NCI-H146 (cell line): ENCODE measurements at places on chromosomes 11 and 22.

DNA sequence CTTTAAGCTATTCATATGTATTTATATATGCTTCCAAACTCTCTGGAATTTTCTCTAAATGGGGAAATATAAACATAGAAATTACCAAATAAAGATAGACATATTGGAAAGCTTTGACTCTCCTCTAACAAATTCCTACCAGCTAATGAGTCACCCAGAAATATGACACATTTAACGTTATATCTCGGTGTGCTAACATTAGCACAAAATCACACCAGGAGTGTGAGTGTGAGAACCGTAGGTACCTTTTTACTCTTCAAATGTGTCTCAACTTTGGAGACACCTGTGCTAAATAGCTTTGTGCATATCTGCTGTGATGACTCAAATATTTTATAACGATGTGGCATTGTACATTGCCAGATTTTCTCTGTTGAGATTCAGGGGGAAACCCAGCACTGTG is 714.4 kb downstream of the METTL15 start:
- no peak for DNase-seq

DNA sequence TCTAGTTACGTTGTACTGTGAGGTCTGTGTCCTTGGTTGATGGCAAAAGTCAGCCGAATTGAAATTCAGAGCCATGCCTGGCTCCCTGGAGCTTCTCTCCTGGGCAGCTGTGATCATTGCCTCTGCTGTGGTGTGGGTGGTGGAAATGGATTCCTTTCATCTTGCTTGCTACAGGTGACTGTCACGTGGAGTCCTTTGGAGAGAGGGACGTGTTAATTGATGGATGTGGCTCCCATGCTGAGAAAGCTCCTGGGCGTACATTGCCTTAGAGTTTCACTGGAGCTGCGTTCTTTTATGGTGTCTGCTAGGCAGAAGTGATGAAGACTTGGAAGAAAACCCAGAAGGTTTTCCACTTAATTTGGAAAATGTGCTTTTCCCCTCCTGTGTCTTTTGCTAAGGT is 41.9 kb upstream of the PPP6R3 start:
- peak; percentile 80 for DNase-seq

DNA sequence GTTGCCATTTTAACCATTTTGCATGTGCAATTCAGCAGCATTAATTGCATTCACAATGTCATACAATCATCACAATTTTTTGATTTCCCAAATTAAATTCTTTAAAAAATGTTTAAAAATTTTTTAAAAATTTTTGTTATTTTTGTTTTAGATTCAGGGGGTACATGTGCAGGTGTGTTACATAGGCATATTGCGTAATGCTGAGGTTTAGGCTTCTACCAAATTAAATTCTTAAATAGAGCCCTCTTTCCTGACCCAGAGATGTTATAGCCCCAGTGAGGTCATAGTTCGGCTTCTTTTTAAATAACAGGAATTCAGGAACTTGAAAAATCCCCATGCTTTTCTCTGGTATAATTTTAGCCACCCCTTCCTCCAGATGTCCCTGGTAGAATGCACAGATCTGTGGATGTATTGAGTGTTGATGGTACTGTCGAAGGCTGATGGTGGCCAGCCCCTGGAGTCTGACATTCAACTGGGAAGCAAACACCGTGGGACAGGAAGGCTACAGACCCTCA is 11.3 kb upstream of the AMPD3 start:
- DNase-seq, result no peak

DNA sequence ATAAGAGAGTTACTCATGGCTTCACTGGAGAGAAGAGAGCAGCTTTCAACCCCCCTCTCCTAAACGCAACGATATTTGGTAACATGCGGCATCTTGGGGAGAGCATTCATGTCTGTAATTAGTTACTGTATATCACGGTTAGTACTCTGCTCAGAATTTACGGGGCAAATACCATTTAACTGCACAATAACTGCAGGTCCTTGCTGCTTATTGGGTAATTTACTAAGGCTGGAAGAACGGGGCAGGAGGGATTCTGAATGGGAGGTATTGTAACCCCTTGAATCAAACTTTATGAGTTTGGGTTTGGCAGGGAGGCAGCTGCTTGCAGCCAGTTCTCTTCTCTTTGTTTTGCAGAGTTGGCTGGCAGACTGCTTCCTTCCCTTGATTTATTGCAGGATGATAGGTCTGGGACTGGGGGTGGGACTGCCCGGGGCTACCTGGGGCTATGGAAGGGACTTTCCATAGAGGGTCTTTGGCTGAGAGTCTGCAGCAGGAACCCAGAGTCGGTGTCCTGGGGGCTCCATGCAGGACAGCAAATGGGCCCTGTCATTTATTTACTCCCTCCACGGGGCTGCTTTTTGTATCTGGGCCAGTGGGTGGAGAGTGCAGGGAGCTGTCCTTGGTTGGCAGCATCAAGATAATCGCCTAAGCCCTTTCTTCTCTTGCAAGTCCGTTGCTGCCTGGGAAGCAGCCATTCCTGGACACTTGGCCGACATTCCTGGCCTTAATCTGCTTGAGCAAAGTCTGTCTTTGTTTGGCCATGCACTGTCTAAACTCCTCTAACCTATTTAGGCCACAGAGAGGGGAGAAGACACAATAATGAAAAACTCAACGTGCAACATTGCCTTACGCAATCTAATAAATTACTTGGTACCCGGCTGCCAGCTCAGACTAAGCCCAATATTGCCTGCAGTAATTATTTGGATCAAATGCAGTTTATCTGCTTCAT is 188.9 kb downstream of the ST3GAL4 start:
- peak; percentile 51 for DNase-seq

DNA sequence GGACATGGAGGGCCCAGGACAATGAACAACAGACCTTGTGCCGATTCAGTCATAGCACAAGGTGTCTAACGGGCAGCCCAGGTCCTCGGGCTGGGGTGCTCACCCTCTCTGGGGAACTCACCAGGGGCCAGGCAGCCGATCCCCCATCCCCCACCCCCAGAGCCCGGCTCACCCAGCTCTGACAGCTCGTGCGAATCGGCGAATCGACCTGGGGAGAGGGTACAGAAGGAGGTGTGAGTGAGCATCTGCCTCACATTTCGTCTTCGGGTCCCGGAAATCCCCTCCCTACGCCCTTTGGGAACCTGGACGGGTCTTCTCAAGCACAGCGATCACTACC is 423 bp downstream of the PEX16 start:
- DNase-seq, result no peak

- DNase-seq, result no peak
Measured at GRCh38 chr11:71228961-71229360, 23.4 kb downstream of the SHANK2 start.

DNA sequence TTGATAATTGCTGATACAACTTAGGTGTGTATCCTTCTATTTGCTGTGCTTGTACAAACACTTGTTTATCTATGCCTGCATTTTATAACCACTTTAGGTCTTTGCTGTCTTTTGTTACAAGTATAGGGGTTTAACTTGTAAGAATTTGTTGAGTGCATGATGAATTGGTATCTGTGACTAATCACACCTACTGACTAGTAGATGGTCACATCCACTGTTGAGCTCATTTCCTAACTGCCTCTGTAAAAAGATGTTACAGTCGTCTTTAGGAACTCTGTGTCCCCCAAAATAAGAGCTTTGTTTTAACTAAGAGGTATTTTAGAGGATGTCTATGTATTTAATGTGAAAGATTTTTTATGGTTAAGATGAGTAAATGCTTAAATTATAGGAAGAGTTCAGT is 60.5 kb downstream of the HIPK3 start:
- DNase-seq, result no peak

GRCh38 chr22:16845465-16845864 is 20.3 kb upstream of the XKR3 start:
- no peak for DNase-seq

GRCh38 chr22:43670513-43670912 is 141.6 kb downstream of the EFCAB6 start:
- no peak for DNase-seq

DNA sequence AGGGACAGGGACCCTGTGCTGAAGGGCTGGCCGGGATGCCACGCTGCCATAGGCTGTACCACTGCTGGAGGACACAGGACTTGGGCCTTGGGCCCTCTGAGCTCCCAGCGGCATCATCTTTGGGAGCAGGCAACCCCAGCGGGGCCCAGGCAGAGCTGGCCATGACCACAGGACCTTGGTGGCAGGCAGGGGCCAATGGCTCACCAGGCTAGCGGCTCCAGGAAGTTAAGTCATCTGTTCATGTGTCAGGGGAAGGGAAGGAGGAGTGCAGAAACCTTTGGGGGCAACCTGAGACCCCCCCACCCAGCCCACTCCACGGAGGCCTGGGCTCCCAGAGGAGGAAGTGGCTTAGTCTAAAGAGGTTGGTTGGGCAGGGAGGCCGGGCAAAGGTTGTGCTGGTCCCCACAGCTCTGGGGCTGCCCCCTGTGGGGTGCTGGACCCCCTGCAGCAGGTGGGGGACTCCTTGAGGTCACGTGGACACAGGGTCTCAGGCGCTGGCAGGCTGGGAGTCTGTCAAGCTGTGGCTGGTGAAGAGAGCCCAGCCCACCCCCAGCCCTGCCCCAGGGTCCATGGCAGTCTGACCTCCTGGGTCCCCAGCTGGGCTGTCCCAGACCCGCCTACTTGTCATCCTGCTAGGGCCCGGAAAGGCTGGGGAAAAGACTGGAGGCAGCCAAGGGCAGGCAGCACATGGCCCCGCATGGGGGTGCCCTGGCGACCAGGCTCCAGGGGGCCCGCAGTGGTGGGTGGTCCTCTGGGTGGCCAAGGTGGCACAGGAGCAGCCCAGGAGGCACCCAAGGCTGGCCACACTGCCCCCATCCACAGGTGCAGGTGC is 184.3 kb downstream of the IGLL1 start:
- DNase-seq, result no peak

DNA sequence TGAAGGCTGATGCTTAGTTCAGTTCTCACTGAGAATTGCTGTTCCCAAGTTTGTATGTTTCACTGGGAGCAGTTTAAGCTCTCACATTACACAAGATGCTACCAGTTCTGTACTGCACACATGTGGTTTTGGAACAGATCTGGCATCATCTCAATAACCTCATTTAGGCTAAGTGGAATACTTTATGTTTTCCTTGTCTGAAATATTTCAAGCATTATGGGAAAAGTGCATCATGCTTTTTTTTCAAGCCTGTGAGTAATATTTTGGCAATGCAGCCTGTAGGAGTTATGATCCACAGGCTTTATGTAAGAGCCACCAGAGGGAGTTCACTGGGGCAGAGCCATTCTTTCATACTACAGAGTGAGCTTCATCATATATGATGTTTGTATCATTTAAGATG is 141.5 kb downstream of the OR4C45 start:
- no peak for DNase-seq

DNA sequence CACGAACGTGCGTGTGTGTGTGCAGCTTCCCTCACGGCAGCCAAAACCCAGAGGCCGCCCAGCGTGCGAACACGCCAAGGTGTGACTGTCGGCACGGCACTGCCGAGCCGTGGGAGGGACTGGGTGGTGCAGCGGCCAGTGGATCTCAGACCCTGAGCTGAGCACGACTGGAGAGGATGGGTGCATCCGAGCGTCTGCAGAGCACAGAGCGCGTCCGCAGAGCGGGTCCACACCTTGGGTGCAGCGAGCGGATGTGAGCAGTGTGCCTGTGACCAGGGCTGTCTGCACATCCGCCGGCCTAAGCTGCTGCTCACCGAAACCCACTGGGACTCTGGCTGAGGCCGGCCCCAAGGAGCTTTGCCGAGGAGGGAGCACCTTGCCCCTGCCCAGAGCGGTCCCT is 22.7 kb downstream of the PTDSS2 start:
- no peak for DNase-seq

DNA sequence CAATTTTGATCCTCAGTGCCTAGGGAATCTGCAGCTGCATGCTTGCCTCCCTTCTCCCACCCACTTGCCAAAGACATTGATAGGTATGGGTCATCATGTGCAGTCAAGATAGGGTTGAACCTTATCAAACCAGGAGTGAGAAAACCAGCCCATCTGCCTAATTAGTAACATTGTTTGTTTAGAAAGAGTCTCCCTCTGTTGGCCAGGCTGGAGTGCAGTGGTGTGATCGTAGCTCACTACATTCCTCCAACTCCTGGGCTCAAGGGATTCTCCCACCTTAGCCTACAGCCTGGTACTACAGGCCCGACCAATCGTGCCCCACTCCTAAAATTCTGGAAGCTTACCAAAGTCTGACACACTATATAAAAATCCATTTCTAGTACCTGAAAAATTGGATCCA is 4.6 kb downstream of the C11orf71 start:
- peak; percentile 57 for DNase-seq

DNA sequence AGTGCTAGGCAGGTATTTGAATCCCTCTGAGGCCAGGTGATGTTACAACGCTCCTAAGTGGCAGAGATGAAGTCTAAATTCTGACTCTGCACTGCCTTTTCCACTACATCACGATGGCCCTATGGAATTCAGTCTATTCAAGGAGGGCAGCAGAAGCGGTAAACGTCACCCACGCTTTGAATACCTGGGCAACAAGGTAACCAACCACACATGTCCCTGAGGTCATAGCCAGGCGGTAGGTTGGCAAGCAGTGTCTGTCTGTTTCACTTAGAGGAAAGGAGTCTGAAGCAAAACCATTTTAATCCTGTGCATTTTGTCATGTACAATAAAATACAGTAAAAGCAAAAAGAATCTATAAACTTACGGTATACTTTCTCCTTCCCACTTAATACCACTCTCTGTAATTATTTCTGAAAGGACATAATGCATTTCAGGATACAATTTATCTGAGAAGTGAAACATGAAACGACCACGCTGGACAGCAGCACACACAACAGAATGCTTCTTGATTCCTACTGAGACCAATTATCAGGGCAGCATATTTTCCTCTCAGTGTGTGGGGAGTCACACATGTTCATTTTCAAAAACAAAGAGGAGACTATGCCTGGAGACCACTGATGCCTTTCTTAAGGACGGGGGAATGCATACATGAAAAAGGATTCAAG is 51.3 kb downstream of the PRDM10 start:
- DNase-seq, result peak; percentile 73

DNA sequence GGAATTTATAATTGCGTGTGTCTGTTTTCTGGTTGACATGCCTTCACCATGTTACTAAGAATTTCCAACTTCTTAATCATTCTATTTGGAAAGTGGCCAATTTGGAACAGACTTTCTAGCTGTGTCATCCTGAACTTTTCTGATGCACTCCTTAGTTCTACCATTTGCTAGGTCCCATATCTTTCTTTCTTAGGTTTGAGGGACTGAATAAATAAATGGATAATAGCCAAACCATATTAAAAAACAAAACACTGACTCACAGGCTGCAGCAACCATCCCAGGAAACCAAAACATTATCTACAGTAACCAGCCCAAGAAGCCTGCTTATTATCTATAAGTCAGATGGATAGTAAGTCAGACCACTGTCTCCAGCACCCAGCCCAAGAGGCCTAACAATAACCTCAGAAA is 57.5 kb upstream of the PLET1 start:
- DNase-seq, result no peak

GRCh38 chr22:27443306-27443705 is 358.2 kb downstream of the MN1 start:
- DNase-seq, result no peak

- no peak for DNase-seq
Measured at GRCh38 chr11:105789579-105790420, 179.9 kb downstream of the GRIA4 start.
